ENCODE measurements at places on chromosomes 16 and 17.

GRCh38 chr17:69733171-69734012, 318.9 kb downstream of the MAP2K6 start:
- no peak for DNase-seq

- no peak for DNase-seq
These were observed 942 bp downstream of the LDAF1 start for GRCh38 chr16:21159281-21159951.

DNA sequence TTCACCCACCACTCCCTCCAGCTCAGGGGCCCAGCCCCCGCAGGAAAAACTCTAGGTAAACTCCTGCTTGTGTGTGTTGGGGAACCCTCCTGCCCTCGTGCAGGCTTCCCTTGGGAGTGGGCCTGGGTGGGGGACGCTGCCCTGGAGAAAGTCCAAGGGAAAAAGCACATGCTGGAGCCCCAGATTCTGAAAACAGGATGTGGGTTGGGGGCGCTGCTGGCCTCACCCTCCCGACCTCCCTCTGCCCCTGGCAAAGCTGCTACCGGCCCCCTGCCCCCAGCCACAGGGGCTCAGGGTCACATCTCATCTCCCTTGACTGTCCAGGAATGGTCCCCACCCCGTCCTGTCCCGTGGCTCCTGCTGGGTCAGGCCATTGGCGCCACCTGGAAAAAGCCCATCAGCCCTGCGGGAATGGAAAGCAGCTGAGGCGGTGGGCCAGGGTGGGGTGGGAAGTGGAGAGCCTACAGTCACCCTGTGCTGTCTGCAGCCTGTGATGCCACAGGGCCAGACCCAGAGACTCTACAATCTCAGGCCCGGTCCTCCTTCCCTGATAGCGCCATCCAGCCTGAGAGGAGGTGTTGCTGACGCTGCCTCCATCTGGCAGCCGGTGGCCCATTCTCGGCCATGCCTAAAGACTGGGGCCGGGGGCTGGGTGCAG, 2.5 kb upstream of the GJD3 start:
- no peak for DNase-seq

GRCh38 chr16:27840311-27841060, 223.0 kb downstream of the GSG1L start:
- DNase-seq, result no peak

- DNase-seq, result no peak
These were observed 18.8 kb downstream of the RPH3AL start for GRCh38 chr17:333626-334396.

GRCh38 chr17:65638221-65638975, 77.0 kb upstream of the AXIN2 start:
- no peak for DNase-seq

GRCh38 chr16:8828541-8829165, 31.0 kb downstream of the PMM2 start:
- DNase-seq, result no peak

GRCh38 chr16:61005952-61006351, 1030.3 kb downstream of the CDH8 start:
- DNase-seq, result no peak

- no peak for DNase-seq
These were observed 133.5 kb downstream of the BRIP1 start for GRCh38 chr17:61729690-61730268.

- DNase-seq, result no peak
These were observed at the start of gene NAGS for GRCh38 chr17:44004077-44004760. TSS of gene NAGS (plus strand) at chr17:44004622. CDS start at chr17:44004664, 42 bp downstream.

GRCh38 chr16:48963901-48964615, 317.6 kb downstream of the CBLN1 start:
- no peak for DNase-seq

GRCh38 chr17:35588196-35588920, 1.2 kb downstream of the AP2B1 start:
- DNase-seq, result no peak

GRCh38 chr17:17088541-17089525, 46.6 kb downstream of the MPRIP start:
- no peak for DNase-seq

DNA sequence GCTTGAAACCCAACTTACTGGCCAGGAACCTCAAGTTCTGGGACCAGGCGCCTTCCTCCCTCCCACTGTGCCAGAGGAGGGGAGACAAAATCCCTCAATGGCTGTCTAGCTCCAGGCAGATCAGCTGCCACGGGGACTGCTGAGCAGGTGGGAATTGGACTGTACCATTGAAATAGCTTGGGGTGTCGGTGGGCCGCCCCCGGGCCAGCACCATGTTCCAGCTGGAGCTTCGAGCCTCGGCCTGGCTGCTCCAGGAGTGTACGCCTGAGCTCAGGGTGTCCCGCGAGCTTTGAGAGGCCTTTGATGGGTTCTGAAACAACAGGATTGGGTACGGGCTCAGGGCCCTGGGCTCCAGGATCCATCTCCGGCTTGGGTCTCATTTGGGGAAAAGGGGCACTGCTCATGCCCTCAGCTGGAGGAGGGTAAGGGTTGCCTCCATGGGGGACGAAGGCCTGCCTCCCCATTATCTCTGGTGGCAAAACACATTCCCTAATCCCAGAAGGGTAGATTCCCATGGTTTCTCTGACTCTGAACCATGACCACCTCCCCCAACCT, 4.6 kb upstream of the SPATA32 start:
- DNase-seq, result no peak

GRCh38 chr17:46964315-46965265, 14.5 kb downstream of the RPRML start:
- DNase-seq, result no peak

- DNase-seq, result no peak
These were observed 55.4 kb downstream of the VAC14 start for GRCh38 chr16:70745536-70746025.

DNA sequence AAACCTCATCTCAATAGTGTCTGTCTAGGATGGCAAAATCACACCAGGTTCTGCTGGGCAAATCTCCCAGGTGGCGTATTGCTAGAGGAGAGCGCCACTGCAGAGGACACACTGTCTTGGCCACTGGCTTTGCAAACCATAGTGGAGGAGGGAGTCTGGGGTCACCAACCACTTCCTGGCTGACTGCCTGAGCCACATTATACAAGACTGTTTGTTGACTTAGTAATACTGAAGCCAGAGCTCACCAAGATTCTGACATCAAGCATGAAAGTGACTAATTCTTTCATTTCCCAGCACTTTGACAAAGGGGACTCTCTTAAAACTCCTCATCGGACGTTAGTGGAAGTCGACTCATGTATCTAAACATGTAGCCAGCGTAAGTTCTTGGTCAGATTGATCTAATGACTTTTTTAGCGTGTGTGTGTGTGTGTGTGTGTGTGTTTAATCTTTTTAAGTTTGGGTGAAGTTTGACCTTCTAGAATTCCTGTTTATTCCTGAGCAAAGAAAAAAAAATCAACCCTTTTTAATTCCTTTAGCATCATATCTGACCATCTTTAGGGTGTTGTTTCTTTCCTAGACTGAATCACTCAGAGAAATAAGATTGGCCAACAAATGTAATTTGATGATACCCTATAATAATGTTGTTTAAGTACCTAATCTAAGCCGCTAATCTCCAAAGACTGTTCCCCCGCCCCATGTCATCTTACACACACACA, 13.7 kb downstream of the PITPNC1 start:
- DNase-seq, result no peak

DNA sequence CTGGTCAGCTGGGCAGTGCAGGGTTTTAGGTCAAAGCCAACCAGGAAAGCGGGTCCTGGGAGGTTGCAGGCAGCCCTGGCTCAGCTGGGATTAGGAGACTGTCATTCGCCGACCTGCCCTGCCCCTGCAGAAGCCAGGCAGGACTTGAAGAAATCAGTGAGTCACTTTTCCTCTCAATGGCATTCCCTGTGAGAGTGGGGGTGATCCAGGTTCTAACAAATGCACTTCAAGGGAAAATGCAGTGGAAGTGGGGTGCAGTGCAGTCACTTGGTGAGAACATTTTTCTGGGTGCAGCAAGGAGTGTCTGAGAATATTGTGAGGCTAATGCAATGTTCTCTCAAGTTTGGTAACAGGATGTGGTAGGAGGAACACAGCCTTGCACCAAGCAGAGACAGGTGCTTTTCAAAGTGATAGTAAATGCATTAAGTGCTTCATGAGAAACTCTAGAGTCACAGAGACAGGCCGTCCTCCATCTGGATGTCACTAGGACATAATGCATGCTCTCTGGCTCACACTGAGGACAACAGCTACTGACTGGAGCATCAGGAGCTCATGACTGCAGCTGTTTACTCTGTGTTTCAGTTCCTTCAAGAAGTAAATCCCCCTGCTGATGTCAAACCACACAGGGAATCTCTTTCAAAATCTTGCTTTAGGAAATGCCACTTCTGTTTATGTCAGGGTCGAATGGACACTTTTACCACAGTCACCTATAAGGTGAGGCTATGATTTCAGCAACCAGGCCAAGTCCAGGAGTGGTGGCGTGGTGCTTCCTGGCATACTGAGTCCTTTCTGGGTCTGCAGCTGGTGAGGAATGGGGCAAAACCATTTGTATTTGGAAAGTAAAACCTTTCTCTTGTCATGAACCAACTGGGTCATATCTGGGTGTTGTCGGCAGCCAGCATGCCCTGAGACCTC, 16.7 kb downstream of the CDK5R1 start:
- DNase-seq, result no peak

DNA sequence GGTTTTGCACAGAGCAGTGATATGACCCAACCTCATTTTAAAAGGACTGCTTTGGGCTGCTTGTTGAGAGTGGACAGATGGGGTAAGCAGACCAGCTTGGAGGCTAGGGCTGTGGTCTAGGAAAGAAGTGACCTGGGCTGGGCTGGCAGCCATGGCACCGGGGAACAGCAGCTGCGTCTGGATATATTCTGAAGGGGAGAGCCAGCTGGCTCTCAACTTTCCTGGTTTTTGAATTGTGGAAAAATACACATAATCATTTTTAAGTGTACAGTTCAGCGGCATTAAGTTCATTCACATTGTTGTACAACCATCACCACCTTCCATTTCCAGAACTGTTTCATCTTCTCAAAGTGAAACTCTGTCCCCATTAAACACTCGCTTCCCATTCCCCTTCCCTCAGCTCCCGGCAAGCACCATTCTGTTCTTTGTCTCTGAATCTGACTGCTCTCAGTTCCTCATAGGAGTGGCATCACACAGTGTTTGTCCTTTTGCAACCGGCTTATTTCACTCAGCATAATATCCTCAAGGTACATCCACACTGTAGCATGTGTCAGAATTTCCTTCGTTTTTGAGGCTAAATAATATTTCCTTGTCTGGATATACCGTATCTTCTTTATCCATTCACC, 113.2 kb downstream of the SPECC1 start:
- DNase-seq, result no peak

DNA sequence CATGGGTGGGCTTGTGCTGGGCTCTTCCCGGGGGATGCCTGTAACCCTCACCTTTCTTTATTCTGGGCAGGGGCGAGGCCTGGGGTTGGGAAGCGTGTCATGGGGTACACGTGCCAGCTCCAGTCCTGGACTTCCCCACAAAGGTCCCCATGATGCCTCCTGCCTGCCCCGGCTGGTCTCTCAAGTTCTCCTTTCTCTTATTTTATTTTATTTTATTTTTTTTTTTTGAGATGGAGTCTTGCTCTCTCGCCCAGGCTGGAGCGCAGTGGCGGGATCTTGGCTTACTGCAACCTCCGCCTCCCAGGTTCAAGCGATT, 8.6 kb downstream of the ATP2A3 start:
- no peak for DNase-seq

- DNase-seq, result no peak
These were observed 14.1 kb upstream of the IGFALS start for GRCh38 chr16:1807626-1808025.

DNA sequence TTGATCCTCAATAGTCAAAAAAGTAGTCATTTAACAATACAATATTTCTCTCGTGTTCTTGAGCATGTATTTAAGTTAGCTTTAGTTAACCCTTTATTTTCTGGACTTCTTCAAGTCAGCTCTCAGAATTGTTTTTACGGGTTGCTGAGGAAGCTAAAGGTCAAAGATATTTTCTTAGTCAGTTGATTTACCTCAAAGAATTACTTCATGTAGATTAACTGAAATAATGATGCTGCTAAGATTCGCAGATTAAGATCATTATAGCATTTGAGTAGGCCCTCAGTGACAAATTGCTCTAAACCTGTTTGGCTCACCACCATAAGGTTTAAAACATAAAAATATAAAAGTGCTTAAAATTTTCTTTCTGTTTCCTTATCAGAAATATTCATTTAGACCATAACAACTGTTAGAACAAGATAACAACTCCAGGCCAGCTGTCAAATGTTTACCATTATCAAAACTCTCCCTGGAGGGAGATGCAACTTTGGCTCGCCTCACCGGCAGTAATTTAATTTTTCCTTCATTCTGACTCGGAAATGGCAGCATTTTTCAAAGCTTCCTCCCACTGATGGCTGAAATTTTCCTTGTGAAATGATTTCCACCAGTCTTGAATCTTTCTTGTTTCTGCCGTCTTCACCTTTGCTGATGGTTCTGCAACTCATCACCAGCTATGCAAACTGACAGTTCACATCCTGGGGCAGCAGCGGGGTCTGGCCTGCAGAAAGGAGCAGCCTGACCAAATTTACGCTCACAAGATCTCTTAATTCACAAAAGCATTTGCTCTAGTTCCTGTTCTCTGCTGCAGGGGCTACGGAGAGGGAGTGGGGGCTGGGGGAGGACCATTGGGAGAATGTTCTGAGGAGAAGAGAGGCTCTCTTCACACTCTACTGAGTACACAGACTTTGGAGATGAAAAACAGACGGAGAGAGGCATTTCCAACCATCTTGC, 254.8 kb upstream of the TBX2 start:
- DNase-seq, result no peak

- DNase-seq, result no peak
These were observed 46.0 kb downstream of the HOXB1 start for GRCh38 chr17:48484850-48485249.

GRCh38 chr17:4304417-4305027, 40.7 kb upstream of the ANKFY1 start:
- DNase-seq, result peak; percentile 33

DNA sequence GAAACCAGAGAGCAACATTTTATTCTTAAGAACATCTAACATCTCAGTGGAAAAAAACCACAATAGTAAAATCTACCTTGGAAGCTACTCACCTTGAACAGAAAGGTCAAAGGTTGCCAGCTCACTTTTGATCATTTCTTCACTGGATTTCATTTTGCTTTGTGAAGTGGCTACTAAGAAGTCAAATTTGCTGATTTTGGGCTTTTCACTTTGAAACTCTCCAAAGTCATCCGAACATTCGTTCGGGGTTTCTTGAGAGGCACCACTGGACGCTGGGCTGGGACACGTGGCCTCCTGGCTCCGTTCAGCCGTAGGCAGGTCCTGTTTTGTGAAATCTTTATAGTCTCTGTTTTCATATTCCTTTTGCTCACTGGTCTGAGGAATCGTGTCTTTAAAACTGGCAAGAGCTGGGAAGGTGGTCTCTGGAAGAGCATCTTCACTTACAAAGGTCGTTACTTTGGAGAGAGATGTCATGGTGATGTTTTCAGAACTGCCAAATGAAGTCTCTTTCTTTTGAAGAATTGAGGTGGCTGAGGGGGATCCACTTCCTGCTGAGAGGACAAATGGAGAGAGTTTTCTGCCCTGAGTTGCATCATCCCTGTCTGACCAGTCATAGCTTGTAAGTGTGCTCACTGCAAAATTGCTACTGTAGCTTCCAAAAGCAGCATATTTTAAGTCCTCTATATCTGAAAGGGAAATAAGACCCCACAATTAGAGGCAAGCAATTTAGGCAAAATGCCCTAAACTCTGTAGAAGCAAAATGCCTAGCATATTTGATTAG, 52.4 kb downstream of the DUSP14 start:
- DNase-seq, result no peak
